Bone marrow (tissue), 2 donors: ENCODE measurements at places on chromosomes 6 and 20.

DNA sequence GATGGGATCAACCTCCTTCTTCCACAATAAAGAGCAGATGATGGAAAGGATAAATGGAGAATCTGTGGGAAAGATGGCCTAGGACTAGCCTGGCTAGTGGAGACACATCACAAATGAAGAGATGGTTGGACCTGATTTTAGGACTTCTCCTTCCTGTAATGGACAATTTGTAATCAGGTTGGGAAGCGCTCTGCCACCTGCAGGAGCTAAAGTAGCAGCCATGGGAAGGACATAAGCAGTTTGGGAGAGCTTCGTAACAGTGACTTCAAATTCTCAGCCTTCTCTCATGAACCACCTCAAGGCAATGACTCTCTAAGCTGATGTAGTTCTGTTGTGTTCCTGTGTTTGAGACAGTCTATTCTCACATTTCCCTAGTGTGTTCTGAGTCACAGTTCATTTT lies 137.9 kb upstream of the BMP2 start:
- no peak for DNase-seq

GRCh38 chr6:13355999-13356785 lies 27.9 kb upstream of the TBC1D7 start:
- DNase-seq: no peak

DNA sequence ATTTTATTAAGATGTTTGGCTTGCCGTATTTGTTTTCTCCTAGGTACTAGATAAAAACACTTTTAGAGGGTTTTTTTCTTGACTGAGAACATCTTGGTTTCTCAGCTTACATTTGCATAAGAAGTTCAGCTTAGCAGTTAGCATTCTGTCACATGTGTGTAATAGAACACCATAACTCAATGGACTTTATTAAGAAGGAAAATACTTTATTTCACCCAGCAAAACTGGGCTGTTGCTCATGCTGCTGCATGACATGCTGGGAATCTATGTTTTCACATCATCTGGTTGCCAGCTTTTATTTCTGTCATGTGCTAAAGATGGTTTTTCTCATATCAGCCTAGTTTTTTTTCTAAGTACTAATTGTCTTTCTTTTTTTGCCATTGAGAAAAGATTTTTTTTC lies 144.6 kb downstream of the UTRN start:
- DNase-seq: no peak

- DNase-seq: no peak
Measured at GRCh38 chr6:35454391-35455110, 2.4 kb downstream of the FANCE start.

DNA sequence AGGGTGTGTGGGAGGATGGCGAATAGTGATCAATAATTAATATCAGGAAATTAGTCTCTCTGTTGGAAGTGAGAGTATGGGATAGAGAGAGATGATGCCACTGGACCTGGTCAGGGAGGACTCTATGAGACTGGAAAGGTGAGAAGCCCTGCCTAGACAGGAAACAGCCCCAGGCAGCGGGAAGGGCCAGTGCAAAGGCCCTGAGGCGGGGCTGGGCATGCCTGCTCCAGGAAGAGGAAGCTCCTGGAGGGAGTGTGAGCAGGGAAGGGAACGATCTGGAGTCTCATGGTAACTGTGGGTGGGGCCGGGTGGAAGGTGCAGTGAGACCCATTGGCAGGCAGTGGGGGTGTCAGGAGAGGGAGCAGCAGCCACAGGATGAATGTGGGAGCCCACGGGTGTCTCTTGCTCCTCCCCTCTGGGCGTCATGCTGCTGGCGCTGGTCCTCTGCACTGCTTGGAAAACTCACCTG lies 1.8 kb upstream of the CST3 start:
- DNase-seq: no peak

DNA sequence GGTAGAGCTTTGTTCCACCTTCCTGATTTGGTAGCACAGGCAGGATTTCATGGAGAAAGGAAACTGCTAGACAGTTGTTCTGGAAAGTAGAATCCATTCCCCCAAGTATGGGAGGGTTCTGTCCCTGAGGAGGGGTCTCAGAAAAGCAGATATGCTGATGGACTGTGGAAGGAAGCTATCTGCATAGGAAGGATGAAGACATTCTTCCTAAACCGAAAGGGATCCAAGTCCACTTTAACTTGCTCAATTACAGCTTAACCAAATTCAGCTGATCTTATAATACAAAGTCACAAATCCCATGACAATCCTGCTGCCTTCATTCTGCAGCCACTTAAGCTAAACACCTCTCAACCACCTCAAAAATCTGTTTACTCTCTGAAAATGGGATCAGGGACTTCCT lies 2.6 kb downstream of the MAN1A1 start:
- DNase-seq: no peak

DNA sequence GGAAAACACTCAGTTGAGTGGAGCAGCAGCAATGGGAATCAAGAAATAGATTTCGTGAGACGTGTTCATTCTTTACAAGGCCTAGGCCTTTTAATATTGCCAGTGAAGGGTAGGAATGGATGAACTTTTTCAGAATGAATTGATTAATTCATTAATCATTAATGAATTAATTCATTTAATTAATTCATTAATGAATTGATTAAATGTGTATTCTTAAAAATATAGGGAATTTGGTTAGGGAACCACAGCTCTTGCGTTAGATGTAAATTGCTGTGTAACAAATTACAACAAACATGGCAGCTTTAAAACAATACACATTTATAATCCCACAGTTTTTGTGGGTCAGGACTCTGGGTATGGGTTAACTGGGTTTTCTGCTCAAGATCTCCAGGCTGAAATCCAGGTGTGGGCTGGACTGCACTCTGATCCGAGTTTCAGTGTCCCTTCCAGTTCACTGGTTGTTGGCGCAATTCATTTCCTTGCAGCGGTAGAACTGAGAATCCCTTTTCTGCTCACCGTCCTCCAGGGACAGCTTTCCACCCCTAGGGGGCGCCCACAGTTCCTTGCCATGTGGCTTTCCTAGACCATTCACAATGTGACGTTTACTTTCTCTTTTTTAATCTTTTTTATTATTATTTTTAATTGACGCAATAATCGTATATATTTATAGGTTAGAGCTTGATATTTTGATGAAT lies 32.8 kb upstream of the BCAS1 start:
- DNase-seq: peak; percentile 37

DNA sequence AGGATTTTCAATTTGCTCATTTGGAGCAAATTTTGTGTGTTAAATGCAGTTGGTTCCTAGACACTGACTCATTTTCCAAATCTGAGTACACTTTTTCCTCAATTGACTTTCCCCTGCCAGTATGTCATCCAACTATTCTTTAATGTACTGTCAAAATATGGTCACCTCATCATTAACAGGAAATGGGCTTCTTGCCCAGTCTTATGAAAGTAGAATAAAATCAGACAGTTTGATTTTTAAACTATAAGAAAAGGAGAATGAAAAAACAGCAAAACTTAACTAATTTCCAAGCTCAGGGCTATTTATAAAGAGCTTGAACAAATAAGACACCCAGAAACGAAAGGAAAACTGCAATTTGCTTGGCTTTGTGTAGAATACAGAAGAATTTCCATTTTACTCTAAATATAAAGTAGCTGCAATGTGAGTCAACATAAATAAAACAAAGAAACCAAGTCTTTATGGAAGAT lies 43.7 kb upstream of the RAB23 start:
- DNase-seq: no peak

- no peak for DNase-seq
Measured at GRCh38 chr6:28326371-28326948, 9.5 kb downstream of the ZSCAN31 start.

GRCh38 chr6:39411465-39411864 lies 89.0 kb upstream of the KCNK16 start:
- no peak for DNase-seq

GRCh38 chr6:113893866-113894265 lies 36.7 kb downstream of the MARCKS start:
- DNase-seq: no peak

DNA sequence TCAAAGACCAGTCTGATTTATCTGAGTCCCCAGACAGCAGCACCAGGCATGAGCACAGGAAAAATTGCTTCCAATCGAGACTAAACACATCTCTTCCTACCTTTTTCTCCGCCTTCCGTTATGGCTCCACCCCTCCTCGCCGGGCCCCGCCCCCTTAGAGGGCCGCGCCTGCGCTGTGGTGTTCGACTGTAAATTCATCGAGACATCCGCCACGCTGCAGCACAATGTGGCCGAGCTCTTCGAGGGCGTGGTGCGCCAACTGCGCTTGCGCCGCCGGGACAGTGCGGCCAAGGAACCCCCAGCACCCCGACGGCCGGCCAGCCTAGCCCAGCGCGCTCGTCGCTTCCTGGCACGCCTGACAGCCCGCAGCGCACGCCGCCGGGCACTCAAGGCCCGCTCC lies 8.9 kb downstream of the REM1 start:
- no peak for DNase-seq

GRCh38 chr20:19275630-19276071 lies 63.2 kb downstream of the SLC24A3 start:
- no peak for DNase-seq

DNA sequence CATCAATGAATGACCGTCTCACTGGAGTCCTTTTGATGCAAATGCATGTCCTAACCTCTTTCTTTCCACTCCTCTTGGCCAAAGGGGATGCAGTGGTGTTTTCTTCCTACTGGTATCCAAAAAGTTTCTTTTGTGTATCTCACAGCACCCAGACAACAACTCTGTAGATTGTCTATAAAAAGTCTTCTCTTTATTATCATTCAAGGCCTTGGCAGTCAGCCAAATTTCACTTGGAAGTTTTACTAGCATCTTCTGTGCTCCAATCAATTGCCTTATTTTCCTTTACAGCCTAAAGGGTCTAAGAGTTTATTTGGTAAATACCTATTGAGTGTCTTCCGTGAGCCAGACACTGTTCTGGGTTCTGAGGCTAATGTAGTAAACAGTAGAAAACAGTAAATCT lies 150.2 kb upstream of the RNF217 start:
- DNase-seq: no peak

- DNase-seq: no peak
Measured at GRCh38 chr20:47330933-47331708, 25.4 kb downstream of the ZMYND8 start.

DNA sequence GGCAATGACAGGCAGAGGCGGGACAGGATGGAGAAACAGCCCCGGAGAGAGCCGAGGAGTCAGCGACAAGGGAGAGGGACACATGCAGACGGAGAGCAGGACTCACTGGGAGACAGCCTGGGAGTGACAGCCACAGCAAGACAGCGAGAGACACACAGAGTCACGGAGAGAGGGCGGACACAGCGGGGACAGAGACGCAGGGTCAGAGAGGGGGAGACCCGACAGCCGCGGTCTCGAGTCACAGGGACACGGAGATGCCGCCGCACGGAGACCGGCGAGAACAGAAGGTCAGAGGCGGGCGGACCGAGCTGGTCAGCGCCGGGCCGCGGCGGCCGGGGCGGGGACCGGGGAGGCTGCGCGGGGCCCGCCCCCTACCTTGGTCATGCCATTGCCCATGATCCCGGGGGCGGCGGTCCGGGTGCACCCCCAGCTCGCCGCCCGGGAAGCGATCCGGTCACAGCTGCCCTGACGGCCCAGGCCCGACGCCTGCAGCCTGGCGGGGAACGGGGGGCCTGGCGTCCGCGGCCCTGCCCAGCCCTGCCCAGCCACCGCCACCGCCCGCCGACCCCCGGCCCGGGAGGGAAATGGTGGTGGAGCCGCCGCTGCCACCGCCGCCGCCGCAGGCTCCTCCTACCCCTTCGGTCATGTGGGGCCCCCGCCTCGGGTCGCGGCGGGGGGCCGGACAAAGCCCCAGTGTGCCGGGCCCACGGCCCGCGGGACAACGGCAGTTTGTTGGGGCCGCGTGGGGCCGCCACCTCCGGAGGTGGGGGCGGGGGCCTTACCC lies at the start of the genes DUSP15 and TTLL9:
DUSP15 (minus strand) TSS at position 586 of the 784 bp plus-strand sequence; CDS start at position 396, 190 bp downstream.
TTLL9 (plus strand) TSS at position 693 of the 784 bp plus-strand sequence. CDS start 493 bp downstream, outside the sequence.
- DNase-seq: no peak

GRCh38 chr6:15854826-15855710 lies 192.2 kb upstream of the DTNBP1 start:
- DNase-seq: no peak

- no peak for DNase-seq
Measured at GRCh38 chr6:17165383-17165782, 63.5 kb downstream of the STMND1 start.

DNA sequence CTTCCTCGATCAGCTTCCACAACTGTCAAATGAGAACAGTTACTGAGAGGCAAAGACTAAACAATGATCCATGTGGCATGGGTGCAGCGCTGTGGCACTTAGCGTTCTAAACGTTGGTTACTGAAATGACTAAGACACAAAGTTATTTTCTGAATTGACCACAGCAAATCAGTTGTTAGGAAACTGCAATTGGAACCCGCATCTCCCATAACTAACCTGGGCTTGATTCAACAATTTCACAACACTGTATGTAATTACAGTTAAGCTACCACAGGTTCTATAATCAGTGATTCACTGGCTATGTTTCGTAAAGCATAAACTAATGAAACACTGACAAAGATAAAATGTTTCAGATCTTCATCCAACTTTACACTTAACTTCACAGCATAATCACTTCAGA lies 12.5 kb downstream of the WDR27 start:
- no peak for DNase-seq

GRCh38 chr6:74091136-74091793 lies 395.3 kb downstream of the CD109 start:
- no peak for DNase-seq

GRCh38 chr6:39790772-39791171 lies 1.4 kb upstream of the DAAM2 start:
- no peak for DNase-seq

DNA sequence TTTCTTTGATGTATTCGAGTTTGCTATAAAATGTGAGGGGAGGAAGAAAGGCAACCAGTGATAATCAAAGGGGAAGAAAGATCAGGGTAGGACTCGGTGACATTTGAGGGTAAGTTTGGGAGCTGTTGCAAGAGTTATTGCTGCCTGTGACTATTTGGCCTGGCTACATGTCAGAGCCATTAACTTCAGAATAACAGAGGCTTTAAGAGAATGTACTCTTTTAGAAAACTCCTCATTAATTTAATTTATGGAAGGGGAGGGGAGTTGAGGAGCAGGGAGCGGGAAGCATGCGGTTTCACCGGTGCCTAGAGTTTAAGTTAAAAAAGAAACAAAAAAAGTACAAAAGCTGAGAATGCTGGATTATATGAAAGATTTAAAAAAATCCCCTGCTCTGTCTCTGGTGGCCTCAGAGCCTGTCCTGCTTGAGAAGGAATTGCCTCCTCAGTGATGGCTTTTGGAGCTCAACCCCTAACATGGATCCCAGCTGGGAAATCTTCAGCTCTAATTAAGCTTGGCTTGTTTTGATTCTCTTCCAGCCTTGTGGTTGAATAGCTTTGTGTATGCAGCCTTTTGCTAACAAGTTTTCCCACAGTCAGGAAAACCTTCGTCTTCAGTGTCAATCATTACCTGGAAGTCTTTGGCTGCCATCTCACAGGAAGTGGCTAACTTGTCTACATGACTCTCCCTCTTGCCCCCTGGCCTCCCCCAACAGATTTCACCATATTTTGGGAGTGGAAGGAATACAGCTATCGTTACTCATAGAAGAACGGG lies 238.2 kb downstream of the SOX4 start:
- peak; percentile 9 for DNase-seq
